Esophagus muscularis mucosa (tissue), 4 donors: ENCODE measurements at places on chromosomes 7 and 10. TPM values are rescaled to one million over a fixed set of nuclear protein-coding genes. Genes with fewer than 3 reads are reported as not detected.

VSTM4 gene
- total RNA-seq = 11.8 TPM

MAT1A gene
- not detected for total RNA-seq

CPVL gene
- 8.0 TPM for total RNA-seq

SYT15B gene
- 4.2 TPM for total RNA-seq

NIPSNAP2 gene
- total RNA-seq = 112 TPM

ACTL6B gene
- not detected for total RNA-seq

FAM131B gene
- 1.5 TPM for total RNA-seq

CPA2 gene
- not detected for total RNA-seq

SLC29A3 gene
- total RNA-seq = 4.2 TPM

GRCh38 chr7:119964788-119965542 is 308.0 kb upstream of the KCND2 start:
- H3K4me3 ChIP-seq = no peak overlapping the region
- H3K4me1 ChIP-seq = no peaks in the 10 kb centered on the region

DNA sequence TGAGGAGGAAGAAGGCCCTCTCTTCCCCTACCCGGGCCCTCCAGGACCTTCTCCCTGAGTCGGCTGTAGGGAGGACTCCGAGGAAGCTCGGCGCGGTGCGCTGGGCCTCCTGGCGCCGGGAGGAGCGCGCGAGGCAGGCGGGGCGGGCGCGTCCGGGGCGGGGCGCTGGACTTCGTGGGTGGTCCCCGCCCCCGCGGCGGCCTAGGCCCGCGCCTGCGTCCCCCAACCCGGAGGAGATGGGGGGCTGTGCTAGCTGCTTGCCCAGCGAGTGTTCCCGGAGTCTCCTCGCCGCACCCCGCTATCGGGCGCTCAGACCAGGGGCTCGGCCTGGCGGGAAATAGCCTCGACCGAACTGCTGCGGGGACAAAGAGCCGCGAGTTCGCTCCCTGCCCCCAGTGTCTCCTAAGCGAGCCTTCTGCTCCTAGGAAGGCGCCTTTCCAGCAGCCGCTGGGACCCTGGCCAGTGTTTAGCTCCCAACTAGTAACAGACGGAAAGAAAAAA is 19.2 kb upstream of the SMO start:
- H3K36me3 ChIP-seq = no peaks in the 10 kb centered on the region
- H3K4me3 ChIP-seq = peak overlapping the region; percentile 57
- peak overlapping the region; percentile 45 for H3K27ac ChIP-seq
- DNase-seq = no peak
- peaks cover 23% of the 10 kb centered on the region for H3K4me1 ChIP-seq

GRCh38 chr10:126042354-126042753 is 146.0 kb downstream of the FANK1 start:
- no peaks in the 10 kb centered on the region for H3K36me3 ChIP-seq
- no peak overlapping the region for H3K27ac ChIP-seq
- no peaks in the 10 kb centered on the region for H3K27me3 ChIP-seq

GRCh38 chr7:101594790-101595189 is 34.3 kb downstream of the MYL10 start:
- no peaks in the 10 kb centered on the region for H3K4me1 ChIP-seq
- no peak overlapping the region for H3K4me3 ChIP-seq
- H3K27me3 ChIP-seq = no peaks in the 10 kb centered on the region
- H3K27ac ChIP-seq = no peak overlapping the region
- H3K36me3 ChIP-seq = no peaks in the 10 kb centered on the region

DNA sequence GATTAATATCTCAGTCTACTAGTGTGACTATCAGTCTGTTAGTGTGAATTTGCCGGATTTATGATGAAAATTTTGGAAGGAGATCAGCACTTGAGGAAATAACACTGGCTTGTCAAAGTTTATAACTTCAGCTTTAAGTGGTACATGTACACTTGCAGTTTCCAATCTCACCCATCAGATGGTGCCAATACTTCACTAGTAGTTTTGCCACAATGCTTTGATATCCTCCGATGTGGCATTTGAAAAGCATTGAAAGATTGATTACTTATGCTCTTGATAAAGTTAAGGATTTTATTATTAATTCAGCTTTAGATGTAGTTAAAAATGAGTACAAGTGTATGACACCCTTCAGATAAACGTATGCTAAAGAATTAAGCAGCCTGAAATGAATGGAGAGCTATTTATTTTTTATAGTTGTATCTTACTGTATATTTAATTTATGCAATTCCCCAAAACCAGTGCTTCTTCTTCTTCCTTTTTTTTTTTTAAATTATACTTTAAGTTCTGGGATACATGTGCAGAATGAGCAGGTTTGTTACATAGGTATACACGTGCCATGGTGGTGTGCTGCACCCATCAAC is 98.2 kb downstream of the ANLN start:
- H3K36me3 ChIP-seq = no peaks in the 10 kb centered on the region
- no peaks in the 10 kb centered on the region for H3K4me1 ChIP-seq

DNA sequence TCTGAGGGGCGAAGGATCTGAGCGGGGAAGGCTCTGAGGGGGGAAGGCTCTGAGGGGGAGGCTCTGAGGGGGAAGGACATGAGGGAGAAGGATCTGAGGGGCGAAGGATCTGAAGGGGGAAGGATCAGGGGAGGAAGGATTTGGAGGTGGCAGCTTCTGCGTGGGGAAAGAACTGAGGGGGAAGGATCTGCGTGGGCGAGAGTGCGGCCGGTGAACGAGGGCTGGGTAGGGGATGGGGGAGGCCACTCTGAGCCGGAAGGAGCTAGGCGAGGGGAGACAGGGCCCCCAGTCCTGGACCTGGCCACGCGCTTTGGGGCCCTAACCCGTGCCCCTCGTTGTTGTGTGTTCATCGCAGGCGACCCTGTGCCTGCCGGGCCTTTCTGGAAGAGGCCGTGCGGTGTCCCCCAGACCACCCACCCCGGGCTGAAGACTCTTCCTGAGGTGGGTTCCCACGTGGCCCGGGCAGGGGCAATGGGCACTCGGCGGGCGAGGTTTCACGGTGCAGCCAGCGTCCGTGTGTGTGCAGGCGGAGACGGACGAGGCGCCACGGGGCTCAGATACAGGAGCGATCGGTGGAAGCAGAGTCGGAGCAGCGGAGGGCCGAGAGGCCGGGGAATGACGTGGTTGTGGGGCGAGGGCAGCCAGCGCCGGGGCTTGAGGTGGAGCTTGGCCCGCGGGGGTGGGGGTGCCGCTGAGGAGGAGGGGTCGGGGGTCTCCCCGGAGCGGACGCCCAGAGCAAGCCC is 2.0 kb downstream of the CALY start:
- no peak for DNase-seq
- no peak overlapping the region for H3K27ac ChIP-seq
- peak overlapping the region; percentile 48 for H3K4me3 ChIP-seq
- H3K36me3 ChIP-seq = no peaks in the 10 kb centered on the region
- peaks cover 82% of the 10 kb centered on the region for H3K27me3 ChIP-seq
- peaks cover 29% of the 10 kb centered on the region for H3K4me1 ChIP-seq

DNA sequence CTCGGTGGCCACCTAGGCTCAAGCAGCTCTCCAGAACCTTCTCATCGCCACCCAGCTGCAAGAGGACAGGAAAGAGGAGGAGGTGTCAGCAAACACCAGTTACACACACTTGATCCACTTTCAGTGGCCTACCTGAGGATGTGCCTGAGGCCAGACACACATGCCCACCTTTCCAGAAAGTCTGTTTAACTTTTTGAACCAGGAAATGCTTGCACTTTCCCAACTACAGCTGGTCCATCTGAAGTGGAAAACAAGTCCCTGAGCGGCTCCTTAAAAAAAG is 15.7 kb upstream of the CYREN start:
- no peak overlapping the region for H3K4me3 ChIP-seq
- no peak overlapping the region for H3K27ac ChIP-seq
- peaks cover 84% of the 10 kb centered on the region for H3K36me3 ChIP-seq
- no peak for DNase-seq
- peaks cover 12% of the 10 kb centered on the region for H3K4me1 ChIP-seq

DNA sequence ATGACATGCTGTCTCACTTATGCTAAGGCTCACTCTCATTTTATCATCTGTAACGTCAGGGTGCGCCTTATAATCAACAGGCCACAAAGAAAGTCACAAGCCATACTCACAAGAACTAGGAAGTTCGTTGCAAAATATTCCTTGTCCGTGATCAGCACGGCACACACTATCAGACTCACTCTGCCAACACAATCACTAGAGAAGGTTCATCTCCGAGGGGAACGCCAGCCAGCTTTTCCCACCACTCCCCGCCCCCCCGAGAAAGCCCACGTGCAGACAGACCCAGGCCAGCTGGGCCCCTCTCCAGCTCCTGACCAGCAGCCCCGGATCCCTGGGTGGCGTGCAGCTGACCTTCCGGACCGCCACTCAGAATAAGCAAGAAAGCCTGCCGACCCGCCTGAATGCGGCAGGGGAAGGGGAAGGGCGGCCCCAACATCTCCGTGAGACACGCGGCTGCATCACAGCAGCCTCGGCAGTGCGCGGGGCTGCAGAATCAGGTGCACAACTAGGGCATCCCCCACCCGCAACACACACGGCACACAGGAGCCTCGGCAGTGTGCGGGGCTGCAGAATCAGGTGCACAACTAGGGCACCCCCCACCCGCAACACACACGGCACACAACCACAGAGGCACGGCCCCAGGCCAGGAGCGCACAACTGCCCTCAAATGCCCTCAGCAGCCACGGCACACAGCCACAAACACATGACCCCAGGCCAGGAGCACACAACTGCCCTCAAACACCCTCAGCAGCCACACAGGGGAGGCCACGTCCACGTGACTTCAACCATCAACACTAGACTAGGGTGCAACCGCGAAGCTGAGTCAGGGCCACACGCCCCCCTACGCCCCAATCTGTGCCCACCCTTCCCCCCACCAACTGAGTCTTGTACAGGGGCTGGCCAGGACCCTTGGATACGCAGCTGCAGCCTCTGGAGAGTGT is 2.5 kb upstream of the GPR146 start:
- no peak overlapping the region for H3K4me3 ChIP-seq
- H3K4me1 ChIP-seq = peaks cover 58% of the 10 kb centered on the region
- DNase-seq = no peak
- H3K27ac ChIP-seq = peak overlapping the region; percentile 96
- H3K27me3 ChIP-seq = no peaks in the 10 kb centered on the region
- H3K36me3 ChIP-seq = no peaks in the 10 kb centered on the region

DNA sequence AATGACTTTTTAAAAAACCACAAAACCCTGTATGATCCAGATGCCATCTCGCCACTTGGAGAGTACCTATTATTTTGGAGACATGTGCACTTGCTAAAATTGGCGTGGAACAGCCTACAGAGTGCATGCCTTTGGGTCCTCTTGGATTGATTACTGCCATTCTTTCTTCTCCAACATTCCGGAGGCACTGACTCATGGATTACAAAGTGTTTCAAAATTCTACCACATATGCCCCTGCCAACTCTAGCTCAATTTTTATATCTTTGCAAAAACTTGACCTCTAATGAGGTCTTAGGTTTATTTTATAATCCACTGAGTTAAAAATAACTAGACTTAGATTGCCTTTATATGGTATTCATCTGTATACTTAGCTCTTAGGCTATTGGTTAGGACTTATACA is 55.8 kb upstream of the KIF5B start:
- H3K27me3 ChIP-seq = no peaks in the 10 kb centered on the region
- DNase-seq = no peak
- no peaks in the 10 kb centered on the region for H3K4me1 ChIP-seq
- H3K36me3 ChIP-seq = no peaks in the 10 kb centered on the region
- H3K27ac ChIP-seq = no peak overlapping the region

DNA sequence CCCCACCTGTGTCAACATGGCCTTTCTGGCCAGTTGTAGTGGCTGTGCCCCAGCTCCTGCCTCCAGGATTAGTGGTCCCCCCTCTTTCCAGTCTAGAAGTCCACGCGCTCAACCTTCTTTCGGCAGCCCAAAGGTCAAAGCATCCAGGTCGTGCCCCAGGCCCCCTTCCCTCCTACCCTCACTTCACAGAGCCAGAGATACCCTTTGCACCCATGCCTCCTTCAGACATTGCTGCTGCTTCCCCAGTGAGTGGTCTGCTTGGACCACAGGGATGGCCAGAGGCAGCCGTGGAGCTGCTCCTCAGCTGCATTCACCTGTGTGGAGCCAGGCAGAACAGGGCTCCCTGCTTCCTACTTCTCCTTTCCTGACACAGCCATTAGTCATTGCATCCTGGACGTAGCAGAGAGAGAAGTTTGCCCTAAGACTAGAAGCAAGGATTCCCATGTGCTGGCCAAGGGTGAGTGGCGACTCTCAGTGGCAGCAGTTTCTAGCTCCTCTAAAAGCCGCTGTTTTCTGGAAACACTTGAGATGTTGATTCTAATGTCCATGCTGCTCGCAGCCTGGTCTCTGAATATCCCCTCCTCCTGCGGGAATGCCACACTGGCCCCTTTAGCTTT is 243.1 kb upstream of the SHH start:
- no peak for DNase-seq
- H3K4me3 ChIP-seq = no peak overlapping the region
- no peak overlapping the region for H3K27ac ChIP-seq

DNA sequence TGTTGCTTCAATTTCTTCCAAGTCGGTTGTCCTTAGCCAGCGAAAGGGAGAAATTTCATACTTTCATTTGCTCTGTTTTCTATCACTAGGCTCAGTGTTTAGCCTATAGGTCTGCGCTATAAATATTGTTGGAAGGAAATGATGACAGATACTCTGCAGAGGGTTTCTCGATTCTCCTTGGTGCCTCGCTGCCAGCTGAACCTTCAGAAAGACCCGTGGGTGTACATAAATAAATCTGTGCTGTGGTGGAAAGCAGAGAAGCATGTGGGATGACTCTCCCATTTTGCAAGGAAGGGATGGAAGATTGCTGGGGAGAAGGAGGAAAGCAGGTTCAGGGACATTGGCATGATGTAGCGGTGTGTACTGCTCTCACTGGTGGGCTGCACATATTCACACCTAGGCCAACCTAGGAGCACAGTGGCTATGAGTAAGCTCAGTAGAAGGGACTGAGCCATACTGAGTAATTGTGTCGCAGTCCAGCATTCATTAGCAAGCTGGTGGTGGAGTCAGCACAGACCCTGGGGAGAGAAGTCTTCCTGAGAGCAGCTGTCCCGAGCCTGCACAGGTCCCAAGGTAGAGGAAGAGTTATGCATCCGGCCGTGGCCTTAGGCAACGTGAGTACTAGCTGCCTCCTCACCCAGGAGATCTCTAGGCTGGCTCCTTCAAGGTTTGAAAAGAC is 50.5 kb downstream of the PNLIPRP3 start:
- H3K27ac ChIP-seq = no peak overlapping the region
- DNase-seq = no peak
- H3K4me1 ChIP-seq = no peaks in the 10 kb centered on the region
- no peak overlapping the region for H3K4me3 ChIP-seq
- no peaks in the 10 kb centered on the region for H3K36me3 ChIP-seq

- no peaks in the 10 kb centered on the region for H3K36me3 ChIP-seq
- H3K4me1 ChIP-seq = peaks cover 4% of the 10 kb centered on the region
- no peak overlapping the region for H3K27ac ChIP-seq
- H3K4me3 ChIP-seq = no peak overlapping the region
Measured at GRCh38 chr7:82501346-82501745, 57.8 kb upstream of the CACNA2D1 start.

DNA sequence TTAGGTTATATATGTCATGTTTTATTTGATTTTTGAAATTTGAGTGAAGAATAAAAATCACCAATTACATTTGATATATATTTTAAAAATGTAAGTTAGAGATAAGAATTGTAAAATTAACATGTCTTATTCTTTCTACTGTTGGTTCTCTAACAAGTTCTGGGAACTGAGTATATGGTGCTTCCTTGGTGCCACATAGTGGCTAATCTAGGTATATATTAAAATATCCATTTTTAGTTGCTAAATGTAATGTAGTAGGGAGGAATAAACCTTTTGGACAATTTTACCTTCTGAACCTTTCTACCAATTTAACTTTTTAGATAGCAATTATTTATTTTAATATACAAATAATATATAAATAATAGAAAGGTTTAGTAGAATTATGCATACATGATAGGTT is 17.5 kb downstream of the CFAP69 start:
- no peaks in the 10 kb centered on the region for H3K27me3 ChIP-seq
- no peak overlapping the region for H3K4me3 ChIP-seq
- H3K36me3 ChIP-seq = no peaks in the 10 kb centered on the region
